ENCODE measurements at places on chromosomes 7 and 10. TPM values are rescaled to one million over a fixed set of nuclear protein-coding genes. Genes with fewer than 3 reads are reported as not detected.

FANK1 gene
- 5.4 TPM for total RNA-seq

PLAC9 gene
- 12.8 TPM for total RNA-seq

PLEKHS1 gene
- not detected for total RNA-seq

SPDYE6 gene
- not detected for total RNA-seq

VWDE gene
- 0.19 TPM for total RNA-seq

ABCB1 gene
- 2.0 TPM for total RNA-seq

STEAP4 gene
- total RNA-seq, result 0.19 TPM

CAMK1D gene
- total RNA-seq, result 2.8 TPM

OR6B1 gene
- not detected for total RNA-seq

XRCC2 gene
- total RNA-seq, result 1.1 TPM

FZD1 gene
- total RNA-seq, result 11.7 TPM

HOXA1 gene
- not detected for total RNA-seq

Measured in regular cardiac myocyte (primary cell).